Stimulated activated CD8-positive, alpha-beta memory T cell treated with anti-CD3 and anti-CD28 coated beads, Interleukin-2, amount 100 ng/mL, for 48 hours (primary cell): ENCODE measurements at places on chromosomes 5 and 9.

DNA sequence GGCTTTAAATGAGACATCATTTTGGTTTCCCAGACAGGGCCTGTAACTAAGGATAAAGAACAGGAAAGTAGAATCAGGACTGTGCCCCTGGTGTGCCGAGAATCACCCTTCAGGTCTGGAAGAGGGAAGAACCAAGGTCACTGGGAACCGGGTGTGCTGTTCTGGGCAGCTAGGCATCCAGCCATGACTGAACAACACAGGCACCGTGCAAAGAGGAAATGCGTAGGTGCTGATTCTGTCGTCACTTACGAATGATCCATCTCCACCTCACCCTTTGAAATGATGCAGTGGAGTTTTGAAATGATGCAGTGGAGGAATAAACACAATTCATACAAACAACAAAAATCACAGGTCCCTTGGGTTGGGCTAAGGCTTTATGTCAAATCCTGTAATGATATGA lies 64.4 kb downstream of the MAP1B start:
- no peak for DNase-seq

DNA sequence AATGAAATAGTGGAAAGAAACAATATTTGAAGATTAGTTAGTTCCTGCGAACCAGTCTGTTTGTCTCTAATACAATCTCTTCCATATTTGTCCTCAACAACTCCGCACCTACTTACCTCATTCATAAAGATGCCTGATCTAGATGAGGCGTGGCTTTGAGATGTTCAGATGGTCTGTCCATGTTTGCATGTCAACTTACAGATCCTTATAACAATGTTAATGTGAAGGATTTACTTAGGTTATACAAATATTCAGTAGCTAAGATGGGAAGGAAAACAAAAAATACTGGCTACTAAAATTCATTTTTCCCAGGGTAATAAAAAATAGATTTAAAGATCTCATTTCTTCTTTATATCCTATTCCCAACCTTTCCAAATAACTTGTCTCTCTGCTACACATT lies 8.3 kb downstream of the CDC14B start:
- DNase-seq = no peak

GRCh38 chr9:107566611-107567061 lies 77.1 kb upstream of the KLF4 start:
- DNase-seq = no peak

GRCh38 chr9:114061292-114061691 lies 16.8 kb downstream of the AMBP start:
- no peak for DNase-seq

- DNase-seq = peak; percentile 3
These were observed 38.0 kb downstream of the PALM2AKAP2 start for GRCh38 chr9:109817846-109818472.

- DNase-seq = no peak
These were observed 683 bp downstream of the OSMR start for GRCh38 chr5:38846379-38847011.

- no peak for DNase-seq
These were observed 62.0 kb downstream of the TMC1 start for GRCh38 chr9:72583370-72583769.

- no peak for DNase-seq
These were observed 2.0 kb upstream of the GCNT4 start for GRCh38 chr5:75054134-75054930.

- no peak for DNase-seq
These were observed 4.5 kb downstream of the CAMK4 start for GRCh38 chr5:111228520-111229220.

DNA sequence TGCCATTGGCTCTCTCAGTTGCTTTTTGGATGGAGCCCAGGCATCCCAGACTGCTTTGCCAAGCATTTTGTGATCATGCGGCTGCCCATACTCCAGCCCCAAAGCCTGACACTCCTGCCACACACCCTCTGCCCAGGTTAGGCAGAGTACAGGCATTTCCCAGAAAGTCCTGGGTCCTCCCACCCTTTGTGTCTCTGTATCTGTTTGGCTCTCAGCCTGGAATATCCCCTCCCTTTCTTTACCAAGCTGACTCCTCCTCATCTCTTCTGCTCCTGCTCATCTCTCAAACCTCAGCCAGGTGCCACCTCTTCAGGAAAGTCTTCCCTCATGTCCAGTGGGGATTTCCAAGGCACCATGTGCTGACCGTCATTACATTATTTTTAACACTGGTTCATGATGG lies 14.3 kb upstream of the SH3RF2 start:
- no peak for DNase-seq

DNA sequence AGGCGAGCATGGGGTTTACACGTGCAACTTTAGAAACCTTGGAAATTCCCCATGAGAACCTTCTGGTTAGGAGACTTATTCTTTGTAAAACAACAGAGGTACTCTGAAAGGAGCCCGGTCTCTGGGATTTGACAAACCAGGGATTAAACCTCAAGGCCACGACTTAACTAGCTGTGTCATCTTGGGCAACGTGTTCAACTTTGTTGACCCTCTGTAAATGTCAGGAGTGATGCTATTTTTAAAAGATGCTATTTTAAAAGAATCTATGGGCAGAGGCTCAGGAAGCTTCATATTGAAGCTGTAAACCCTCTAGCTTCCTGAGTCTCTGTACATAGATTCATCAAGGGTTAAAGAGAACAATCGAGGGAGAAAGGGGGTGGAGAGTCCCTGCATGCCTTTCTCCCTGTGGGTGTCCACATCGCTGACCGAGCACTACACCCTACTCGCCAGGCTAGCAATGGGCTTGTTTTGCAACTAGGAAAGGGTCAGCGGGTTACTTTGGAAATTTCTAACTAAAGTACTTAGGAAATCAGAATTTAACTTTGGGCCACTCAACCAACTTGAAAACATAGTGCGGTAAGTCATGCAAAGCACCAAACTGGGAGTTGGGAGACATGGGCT lies 2.1 kb downstream of the SLC36A2 start:
- DNase-seq = no peak

DNA sequence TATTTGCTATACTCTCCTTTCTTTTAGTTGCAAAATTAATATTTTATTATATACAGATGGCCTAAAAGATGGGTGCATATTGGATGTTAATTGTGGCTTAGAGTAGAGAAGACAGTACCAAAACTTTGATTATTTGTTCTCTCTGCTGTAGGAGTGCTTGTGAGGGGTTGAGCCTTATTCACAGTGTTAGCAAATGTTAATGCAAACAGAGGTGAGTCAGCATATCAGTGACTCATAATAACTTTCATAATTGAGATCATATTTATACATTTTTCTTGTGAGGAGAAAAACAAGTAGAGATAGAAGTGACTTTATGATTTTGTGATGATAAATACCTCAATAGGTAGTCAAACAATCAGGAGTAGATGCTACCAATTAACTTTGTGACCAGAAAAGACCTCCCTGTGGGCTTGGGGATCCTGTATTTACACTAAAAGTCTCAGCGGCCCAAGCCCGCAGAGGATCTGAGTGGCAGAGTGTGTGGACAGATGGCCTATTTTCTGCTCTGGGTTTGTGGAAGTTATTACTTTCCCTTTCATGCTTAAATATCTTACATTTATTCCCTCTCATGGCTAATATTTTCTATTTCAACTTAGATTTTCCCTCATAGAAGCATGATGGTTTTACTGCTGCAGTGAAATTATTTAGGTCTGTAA lies 226.5 kb downstream of the TAF11L14 start:
- no peak for DNase-seq

DNA sequence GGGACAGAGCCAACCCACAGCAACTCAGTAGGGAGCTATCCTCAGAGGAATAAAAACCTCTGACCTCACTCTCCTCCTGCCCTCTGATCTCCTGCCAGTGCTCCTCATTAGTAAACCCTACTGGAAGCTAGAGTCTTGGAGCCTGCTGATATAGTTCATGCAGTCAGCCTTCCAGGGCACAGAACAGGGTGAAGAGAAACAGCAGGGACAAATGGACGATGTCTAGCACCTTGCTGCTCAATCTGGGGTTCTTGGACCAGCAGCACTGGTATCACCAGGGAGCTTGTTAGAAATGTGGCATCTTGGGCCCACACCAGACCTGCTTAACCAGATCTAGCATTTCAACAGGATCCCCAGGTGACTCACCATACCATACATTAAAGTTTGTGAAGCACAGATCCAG lies 5.5 kb upstream of the GALNT12 start:
- no peak for DNase-seq

GRCh38 chr9:15982182-15982581 lies 429.3 kb downstream of the CCDC171 start:
- DNase-seq = no peak

GRCh38 chr5:14869233-14869632 lies 2.3 kb downstream of the ANKH start:
- DNase-seq = no peak

GRCh38 chr9:3277200-3277599 lies 248.6 kb downstream of the RFX3 start:
- no peak for DNase-seq

GRCh38 chr9:73906671-73907070 lies 590.5 kb upstream of the RORB start:
- DNase-seq = no peak

DNA sequence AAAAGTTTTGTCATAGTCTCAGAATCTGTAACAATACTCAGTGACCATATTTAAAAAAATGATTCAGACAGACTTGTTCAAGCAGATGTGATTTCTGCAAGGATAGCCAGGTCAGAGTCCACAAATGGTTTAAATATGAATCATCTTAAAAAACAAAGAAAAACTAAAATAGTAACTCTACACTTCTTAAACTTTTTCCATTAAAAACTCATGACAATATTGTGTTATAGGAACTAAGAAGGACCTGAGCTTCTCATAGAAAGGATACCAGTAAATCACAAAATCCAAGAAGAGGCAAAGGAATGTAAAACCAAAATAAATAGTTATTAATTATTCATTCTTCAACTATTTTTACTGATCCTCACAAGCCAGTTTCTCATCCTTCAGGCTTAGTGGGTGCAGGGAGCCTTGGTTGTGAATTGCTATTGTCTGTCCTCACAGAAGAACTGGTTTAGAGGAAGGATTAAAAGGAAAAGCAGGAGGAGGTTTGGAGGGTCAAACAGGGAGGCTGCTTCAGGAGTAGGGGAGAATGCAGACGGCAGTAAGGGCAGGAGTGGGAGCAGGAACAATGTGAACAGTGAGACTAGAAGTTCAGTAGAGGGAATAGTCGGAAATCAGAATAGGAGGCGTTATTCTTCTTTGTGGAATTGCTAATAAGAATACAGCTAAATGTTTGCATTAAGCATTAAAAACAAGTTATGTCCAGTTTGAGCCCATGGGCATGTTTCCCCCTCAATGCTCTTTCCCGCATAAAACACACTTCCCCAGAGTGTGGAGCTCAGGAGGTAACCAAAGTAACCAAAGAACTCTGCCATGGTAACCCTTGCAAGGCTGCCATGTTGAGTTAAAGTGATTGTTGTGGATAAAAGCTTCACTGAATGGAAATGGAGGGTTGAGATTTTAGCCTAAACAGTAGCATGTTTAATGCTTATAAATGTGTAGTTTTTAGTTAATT lies 110.7 kb downstream of the CCDC192 start:
- no peak for DNase-seq

GRCh38 chr9:105141146-105141975 lies 103.1 kb upstream of the SLC44A1 start:
- no peak for DNase-seq

DNA sequence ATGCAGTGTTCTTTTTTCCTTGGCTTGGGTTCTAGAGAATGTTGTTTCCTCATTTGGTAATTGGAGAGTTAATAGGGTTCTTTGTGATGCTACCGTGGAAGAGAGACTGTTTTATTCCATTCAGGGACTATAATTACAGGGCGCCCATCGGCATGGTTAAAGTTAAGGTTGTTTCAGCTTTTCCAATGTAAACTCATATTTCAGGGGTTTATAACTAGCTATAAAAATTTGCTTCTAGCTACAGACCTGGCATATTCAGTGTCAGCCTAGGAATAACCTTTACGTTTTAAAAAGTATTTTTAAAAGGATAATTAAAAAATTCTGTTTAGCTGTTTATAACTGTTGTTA lies 99.1 kb downstream of the AOPEP start:
- DNase-seq = no peak

- no peak for DNase-seq
These were observed 58.5 kb upstream of the CLINT1 start for GRCh38 chr5:157917491-157917890.

- DNase-seq = no peak
These were observed 37.6 kb downstream of the RHOBTB3 start for GRCh38 chr5:95768731-95769130.

- DNase-seq = no peak
These were observed 503 bp downstream of the SEMA4D start for GRCh38 chr9:89497257-89497963.

DNA sequence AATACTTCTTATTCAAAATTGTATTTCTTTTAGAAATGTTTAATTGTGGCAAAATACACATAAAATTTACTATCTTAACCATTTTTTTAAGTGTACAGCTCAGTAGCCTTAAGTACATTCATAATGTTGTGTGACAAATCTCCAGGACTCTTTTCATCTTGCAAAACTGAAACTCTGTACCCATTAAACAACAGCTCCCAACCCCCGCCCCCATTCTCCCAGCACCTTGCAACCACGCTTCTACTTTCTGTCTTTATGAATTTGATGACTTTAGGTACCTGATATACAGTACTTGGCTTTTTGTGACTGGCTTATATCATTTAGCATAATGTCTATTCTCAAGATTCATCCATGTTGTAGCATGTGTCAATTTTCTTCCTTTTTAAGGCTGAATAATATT lies 2.8 kb upstream of the IL5 start:
- peak; percentile 37 for DNase-seq

DNA sequence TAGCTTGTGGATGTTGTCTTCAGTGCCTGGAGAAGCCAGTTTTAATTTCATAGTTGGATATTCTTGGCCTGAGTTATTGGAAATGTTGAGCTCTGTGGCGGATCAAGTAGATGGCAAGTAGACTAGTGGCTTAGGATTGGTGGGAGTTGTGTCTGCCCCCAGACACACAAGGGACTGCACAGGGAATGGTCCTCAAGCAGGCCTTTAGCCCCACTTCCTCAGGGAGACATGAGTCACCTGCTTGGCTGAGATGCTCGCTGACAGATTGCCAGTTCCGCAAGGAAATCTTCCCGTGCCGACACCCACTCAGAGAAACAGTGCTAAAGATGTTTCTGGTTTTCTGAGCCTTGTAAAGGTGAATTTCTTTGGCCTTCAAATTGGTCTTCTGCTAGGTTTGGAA lies 18.8 kb upstream of the CATSPER3 start:
- DNase-seq = no peak

- no peak for DNase-seq
These were observed 22.4 kb downstream of the GLRA1 start for GRCh38 chr5:151902215-151902614.
